ENCODE measurements at places on chromosomes 16 and 17. TPM values are rescaled to one million over a fixed set of nuclear protein-coding genes. Genes with fewer than 3 reads are reported as not detected.

Gene SSTR5
- not detected for total RNA-seq

Gene TXNDC11
- 41.7 TPM for total RNA-seq

Gene CD300A
- total RNA-seq = 14.9 TPM

Gene MGAT5B
- total RNA-seq = 0.21 TPM

Gene CIAPIN1
- total RNA-seq = 85.4 TPM

Gene CACNB1
- 20.4 TPM for total RNA-seq

Gene PITPNM3
- total RNA-seq = 0.66 TPM

Gene RNF151
- total RNA-seq = 0.57 TPM

Gene KRT28
- total RNA-seq = not detected

Gene KRT35
- total RNA-seq = not detected

Gene PERCC1
- total RNA-seq = not detected

Gene TRIM65
- total RNA-seq = 47.6 TPM

Gene ZACN
- 4.1 TPM for total RNA-seq

Gene KRT33A
- total RNA-seq = not detected

Gene CDH1
- total RNA-seq = 1.4 TPM

Gene PRKCB
- 79.9 TPM for total RNA-seq

Gene ATXN7L3
- total RNA-seq = 118 TPM

Gene SYNGR3
- total RNA-seq = 18.1 TPM

Gene ANKFY1
- 53.6 TPM for total RNA-seq

Gene ASPHD1
- total RNA-seq = 4.4 TPM

Gene SLC38A8
- not detected for total RNA-seq

Gene TNFRSF17
- total RNA-seq = not detected

Gene SPOP
- 56.0 TPM for total RNA-seq

Gene NGFR
- total RNA-seq = not detected

Gene TNFRSF13B
- total RNA-seq = not detected

Gene GAS7
- total RNA-seq = 0.21 TPM

Gene ACE
- total RNA-seq = not detected

Gene EME1
- 30.7 TPM for total RNA-seq

Gene SMTNL2
- total RNA-seq = not detected

Gene VWA3A
- 0.19 TPM for total RNA-seq

Gene TLCD3B
- 1.8 TPM for total RNA-seq

Gene SDK2
- total RNA-seq = 0.52 TPM

Gene LITAFD
- not detected for total RNA-seq

Gene CCL8
- total RNA-seq = not detected

Gene WDR81
- total RNA-seq = 17.6 TPM
